ENCODE measurements at places on chromosomes 12 and 14.

- peak; percentile 73 for DNase-seq
Measured at GRCh38 chr12:121582583-121583333, 1.9 kb upstream of the KDM2B start.

DNA sequence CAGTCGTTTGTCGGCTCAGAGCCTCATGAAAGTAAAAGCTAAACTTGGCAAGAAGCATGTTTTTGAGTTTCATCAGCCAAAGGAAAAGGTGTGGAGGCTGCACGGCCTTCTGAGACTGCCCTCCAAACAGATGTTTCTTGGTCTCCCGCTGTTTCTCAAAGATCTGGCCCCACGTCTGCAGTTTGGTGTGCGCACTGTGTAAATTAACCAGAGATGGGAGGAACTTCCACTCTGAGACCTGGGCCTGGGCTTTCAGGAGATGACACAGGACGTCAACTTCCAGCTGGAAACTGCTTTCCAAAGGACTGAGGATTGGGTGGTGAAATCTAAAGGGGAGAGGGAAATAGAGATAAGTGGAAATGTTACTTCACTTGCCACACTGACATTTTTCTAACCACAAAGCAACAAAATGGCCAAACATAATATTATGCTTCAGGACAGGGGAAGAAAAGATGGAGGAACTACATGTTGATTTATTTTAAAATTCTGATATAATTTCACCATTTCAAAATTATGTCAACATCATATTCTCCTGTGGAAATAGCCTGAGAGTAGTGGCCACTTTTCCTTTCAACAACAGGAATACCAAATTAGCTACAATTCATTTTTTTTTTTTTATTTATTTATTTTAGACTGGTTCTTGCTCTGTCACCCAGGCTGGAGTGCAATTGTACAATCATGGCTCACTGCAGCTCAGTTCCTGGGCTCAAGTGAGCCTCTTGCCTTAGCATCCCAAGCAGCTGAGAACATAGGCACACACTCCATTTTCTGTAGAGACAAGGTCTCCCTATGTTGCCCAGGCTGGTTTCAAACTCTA lies 27.6 kb downstream of the KICS2 start:
- DNase-seq: no peak

DNA sequence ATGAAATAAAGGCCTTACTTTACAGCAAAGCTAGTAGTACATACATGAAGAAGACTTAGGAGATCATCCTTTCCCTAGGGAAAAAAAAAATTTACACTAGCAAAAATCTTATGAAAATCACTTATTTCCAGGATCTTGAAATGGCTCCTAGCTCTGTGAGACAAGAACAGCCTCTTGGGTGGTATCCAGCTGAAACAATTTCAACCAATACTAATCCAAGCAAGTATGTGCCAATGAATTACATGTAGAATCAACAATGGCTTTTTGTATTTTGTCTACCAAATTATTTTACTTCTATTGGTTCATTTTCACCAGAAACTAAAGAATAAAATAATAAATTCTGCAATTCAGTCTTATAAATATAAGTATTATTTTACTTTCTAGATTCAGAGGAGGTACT lies 2.7 kb upstream of the SLCO1A2 start:
- DNase-seq: no peak

DNA sequence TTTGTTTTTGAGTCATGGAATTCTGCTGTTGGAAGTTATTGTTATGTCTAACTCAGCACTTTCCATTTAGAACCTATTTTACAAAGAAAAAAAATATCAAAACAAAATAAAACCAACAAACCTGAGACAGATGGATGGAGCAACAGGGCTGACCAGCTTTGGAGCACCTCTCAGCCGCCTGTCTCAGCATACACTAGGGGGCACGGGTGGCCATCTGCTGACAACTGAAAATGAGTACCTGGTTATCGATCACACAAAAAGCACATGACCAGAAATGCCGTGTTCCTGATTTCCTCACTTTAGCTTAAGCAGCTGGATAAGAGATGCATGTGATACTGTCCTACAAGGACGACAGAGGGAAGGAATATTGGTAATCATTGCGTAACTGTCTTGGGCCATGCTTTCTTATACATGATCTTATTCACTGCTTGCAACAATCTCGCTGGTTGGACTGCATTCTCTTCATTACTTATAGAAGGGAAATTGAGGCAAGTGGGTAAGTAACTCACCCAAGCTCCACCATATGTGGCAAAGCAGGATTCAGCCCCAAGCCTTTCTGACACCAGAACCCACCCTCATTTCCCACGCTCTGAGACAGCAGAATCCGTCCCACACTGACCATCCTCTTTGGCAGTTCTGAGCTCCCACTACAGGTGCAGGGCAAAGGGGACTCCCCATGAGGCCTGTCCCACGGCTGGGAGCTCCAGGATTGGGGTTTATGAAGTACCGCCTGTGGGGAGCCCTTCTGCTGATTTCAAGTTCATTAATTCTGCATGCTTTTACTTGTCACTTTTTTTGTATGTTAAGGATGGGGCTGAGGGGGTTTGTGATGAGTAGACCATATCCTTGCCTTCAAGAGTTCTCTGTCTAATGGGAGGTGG lies 43.5 kb downstream of the C14orf132 start:
- DNase-seq: no peak

DNA sequence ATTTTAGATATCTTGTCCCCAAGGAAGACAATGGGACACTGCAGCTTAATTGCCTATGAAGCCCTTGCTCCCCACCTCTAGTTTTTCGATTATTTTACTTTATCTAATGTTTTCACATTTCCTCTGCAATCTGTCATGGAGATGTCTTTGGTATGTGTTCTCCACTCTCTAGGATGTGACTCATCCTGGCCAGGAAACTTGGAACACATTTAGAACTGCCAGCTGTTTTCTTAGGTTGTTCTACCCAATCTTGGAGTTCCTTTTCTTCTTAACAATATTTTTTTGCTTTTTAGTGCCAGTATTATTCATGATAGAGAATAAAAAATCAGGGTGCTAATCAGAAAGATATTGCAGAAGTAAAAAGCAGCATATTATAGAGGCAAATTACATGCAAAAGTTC lies 101.7 kb upstream of the CLEC14A start:
- DNase-seq: no peak

GRCh38 chr12:125549171-125549570 lies 483.9 kb downstream of the AACS start:
- DNase-seq: no peak

DNA sequence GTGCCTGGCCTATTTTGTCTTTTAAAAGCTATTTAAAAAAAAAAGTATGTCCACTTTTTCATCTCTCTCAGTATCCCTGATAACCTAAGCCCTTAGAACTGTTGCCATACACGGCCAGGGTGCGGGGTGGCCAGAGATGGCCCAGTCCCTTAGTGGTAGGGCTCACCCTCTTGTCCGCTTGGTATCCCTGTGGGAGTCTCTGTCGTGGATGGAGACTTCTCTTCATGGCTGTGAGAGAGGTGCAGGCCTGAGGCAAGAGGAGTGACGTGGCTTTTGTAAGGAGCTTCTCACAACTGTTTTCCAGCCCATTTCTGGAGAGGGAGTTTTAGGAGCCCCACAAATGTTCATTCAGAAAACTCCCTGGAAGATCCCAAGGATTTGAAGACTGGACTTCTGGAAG lies 26.8 kb downstream of the XRCC3 start:
- no peak for DNase-seq

DNA sequence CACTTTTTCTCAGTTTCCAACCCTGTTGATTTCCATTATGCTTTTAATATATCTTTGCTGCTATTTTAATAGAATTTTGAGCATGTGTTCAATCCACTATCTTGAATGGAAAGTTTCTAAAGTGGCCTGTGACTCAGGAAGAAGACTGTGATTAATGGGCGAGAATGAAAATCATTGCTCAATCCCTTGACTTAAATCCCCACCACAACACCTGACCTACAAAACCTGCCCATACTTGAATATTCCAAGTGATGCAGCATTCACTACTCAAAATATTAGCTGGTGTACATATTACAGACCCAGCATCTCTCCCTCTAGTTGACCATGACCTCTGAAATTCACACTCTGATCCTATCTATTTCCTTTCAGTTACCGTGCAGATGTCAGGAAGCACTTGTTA lies 1.3 kb upstream of the OAS3 start:
- no peak for DNase-seq

- no peak for DNase-seq
Measured at GRCh38 chr14:39984323-39984722, 552.1 kb upstream of the FBXO33 start.

- DNase-seq: no peak
Measured at GRCh38 chr14:55051165-55051422, 353 bp upstream of the MAPK1IP1L start.

GRCh38 chr12:132282031-132282949 lies 47.1 kb downstream of the GALNT9 start:
- no peak for DNase-seq

DNA sequence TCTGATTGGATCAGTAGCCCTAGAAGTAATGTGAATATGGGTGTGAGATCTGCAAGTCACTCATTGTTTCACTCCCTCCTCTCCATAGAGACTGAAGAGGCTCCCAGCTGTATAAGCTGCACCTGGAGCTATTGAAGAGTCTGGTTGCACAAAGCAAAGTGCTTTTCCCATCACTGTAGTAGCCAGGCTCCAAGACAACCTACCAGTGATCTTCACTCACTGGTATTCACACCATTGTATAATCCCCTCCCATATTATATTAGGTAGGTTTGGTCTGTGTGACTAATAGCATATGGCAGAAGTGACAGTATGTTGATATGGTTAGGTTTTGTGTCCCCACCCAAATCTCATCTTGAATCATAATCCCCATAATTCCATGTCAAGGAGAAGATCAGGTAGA lies 64.4 kb downstream of the ZFC3H1 start:
- no peak for DNase-seq

- DNase-seq: no peak
Measured at GRCh38 chr12:66388517-66388916, 86.2 kb downstream of the HELB start.

DNA sequence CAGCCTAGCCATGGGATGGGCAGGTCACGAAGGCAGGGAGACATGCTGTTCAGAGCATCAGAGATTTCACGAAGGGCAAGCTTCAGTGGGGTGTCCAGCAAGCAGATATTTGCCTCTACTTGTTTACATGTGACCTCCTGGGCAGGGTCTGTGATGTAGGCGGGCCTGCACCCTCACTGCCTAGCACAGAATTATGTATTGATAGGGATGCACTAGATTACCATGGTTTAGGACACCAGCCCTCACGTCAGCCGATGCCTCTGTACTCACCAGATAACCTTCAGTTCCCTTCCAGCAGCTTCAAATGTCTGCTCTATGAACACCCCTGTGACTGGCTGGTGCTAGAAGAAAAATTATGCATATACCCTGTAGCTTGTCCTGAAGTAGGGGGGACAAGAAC lies 5.1 kb upstream of the EIF5 start:
- peak; percentile 74 for DNase-seq

DNA sequence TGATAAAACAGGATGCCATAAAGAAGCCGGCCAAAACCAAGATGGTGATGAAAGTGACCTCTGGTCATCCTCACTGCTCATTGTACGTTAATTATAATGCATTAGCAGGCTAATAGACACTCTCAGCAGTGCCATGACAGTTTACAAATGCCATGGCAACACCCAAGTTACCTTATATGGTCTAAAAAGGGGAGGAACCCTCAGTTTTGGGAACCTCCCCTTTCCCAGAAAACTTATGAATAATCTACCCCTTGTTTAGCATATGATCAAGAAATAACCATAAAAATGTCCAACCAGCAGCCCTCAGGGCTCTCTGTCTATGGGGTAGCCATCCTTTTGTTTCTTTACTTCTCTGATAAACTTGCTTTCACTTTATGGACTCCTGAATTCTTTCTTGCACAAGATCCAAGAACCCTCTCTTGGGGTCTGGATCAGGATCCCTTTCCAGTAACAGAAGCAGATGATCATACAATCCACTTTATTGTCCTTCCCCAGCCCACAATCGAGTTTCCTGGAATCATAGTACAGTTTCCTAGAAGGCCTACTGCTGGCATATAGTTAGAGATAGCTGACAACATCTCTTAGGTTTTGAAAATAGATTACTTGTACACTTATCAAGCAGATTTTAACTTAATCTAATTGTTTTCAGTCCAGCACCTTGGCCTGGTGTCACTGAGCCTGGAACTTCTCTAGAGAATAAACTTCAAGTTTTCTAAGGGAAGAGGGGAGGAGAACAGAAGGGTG lies 266.7 kb upstream of the HMGA2 start:
- peak; percentile 83 for DNase-seq

GRCh38 chr14:51855234-51855633 lies 5.2 kb upstream of the GNG2 start:
- no peak for DNase-seq

DNA sequence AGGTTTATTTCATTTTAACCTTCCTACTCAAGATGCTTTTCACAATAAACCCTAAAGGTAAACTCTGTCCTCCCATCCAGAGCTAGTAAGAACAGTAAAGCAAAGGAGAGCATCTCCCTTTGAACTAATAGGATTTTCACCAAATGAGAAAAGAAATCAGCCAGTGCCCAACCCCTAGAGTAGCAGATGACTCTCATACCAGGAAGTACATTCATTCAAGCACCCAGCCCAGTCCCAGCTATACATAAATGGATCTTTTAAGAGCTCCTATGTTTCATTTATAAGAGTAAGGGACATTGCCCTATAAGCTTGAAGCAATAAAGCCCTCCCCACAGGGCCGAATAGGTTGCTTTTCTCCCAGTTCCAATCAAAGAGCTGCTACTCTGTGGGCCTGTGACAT lies 7.6 kb downstream of the BAZ2A start:
- DNase-seq: no peak

GRCh38 chr12:67019070-67019469 lies 250.1 kb upstream of the CAND1 start:
- no peak for DNase-seq

All from hematopoietic multipotent progenitor cell treated with erythropoietin and hydrocortisone succinate and interleukin-3 and kit ligand, for 8 days (in vitro differentiated cells).